DMS79 treated with DMSO at 0.1 percent for 48 hours (cell line): ENCODE measurements at places on chromosomes 13 and 19.

DNA sequence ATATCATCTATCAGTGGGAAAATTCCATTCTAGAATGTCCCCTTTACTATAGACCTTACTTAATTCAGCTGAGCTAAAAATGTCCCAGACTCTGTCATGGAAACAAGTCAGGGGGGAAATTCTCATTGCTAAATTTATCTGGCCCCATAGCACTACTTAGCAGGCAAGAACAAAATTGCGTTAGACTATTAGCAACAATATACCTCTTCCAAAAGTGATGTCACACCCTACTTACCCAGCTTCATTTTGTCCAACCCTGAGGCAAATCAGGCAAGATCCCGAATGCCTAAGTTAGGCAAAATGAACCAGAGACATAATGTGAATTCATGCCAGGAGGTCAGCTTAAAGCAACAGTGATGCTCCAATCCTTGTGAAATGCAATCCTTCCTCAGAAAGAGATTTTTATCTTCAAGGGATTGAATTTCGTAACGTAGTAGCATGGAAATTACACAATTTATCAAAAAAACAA, 93.7 kb downstream of the FRY start:
- DNase-seq = no peak

- DNase-seq = no peak
These were observed 21.6 kb upstream of the SIGLEC14 start for GRCh38 chr19:51668216-51668615.

GRCh38 chr19:42762789-42763188, 2.7 kb downstream of the PSG8 start:
- DNase-seq = no peak

- DNase-seq = no peak
These were observed 36.7 kb downstream of the DACH1 start for GRCh38 chr13:71830323-71830722.

DNA sequence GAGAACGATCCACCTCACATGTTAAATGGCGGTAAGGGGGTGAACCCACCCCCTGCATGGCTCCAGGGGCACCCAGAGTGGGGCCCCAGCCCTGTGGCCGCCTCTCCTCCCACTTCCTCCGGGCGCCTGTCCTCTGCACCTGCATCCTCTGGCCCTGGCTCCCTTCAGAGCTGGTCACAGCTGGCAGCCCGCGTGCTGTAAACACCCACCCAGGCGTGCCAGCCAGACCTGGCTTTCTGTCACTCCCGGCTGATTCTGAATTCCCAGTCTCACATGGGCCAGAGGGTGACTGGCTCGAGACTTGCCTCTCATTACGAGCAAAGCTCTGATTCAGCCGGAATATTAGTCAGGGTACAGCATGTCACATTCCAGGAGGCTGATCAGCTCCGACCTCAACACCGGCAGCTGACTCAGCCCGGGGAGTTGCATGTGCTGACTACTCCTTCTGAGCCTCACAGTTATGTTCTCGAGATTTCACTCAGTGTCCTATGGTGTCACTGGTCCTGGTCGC, 75.1 kb downstream of the GNG7 start:
- DNase-seq = peak; percentile 20

- no peak for DNase-seq
These were observed 333.9 kb downstream of the MYO16 start for GRCh38 chr13:108963276-108963810.

- DNase-seq = no peak
These were observed 10.1 kb downstream of the TINCR start for GRCh38 chr19:5557691-5558090.

GRCh38 chr13:111429064-111429558, 108.7 kb downstream of the TEX29 start:
- no peak for DNase-seq

- DNase-seq = no peak
These were observed 117.3 kb downstream of the DLEU7 start for GRCh38 chr13:50726164-50726563.

DNA sequence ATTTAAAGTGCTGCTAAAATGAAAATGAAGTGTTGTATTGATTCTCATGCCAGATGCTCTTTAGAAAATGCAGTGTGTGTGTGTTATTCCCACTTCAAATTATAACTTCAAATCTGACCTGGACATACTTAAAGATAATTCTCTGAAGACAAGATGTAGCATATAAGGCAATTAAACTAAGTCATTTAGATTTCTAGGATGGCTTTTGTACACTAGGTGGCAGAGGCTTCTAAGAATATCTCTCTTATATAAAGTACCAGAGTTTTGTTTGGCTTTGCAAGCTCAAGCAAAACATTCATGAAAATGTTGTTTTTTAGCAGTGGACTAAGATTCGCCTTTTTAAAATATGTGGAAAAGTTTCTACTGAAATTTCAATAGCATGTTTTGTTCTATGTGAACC, 407.2 kb downstream of the GPC5 start:
- DNase-seq = no peak

DNA sequence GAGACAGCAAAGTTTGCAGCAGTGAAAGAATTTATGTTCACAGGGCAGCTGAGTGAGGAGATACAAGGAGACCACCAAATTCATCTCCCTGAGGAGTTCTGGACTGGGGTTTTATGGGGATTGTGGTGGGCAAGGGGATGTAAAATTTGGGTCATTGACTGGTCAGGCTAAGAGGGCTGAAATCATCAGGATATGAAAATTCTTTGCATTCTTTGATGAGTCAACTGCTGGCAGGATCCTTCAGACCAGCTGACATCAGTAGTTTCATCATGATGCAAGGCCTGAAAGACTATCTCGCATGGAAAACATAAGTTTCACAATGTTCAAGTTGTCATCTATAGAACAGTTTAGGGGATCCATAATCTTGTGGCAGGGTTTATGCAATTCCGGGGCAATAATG, 869.5 kb upstream of the PCDH9 start:
- no peak for DNase-seq

- DNase-seq = no peak
These were observed 457.6 kb upstream of the GPC6 start for GRCh38 chr13:92769046-92769445.

DNA sequence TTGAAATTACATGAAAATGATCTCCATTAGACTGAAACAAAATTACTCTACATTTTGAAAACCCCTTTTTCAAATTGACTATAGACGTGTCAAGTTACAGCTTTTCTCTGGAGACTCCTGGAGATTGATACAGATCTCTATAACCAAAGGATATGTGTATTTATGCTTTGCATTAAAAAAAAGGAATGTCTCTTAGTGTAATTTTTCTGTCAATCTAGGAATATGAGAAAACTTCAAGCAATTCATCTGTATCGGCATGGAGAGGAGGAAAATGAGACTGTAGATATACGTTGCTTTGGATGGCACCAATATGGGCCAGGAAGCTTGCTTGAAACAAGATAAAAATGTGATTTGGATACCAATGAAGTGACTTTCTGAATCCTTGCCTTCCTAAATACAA, 286.6 kb downstream of the PCDH9 start:
- no peak for DNase-seq

- no peak for DNase-seq
These were observed 6.2 kb downstream of the PHLDB3 start for GRCh38 chr19:43498233-43498842.

DNA sequence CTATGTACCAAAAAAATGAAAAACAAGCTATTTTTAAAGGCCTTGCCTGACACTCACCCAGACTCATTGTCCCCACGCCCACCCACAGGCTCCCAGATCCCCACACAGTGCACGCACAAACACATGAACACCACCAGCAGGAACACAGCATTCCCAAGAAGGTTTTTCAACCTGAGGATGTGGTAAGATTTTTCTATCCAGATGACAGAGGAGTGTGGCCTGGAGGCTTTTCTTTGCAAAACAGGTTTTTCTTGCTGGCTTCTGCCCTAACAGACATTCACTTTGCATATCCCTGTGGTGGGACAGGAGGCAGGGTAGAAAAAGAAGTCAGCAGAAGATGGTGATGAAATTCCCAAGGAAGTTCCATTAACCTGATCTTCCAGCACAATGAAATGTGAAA, 97.8 kb downstream of the KLF12 start:
- DNase-seq = peak; percentile 3

GRCh38 chr13:107266657-107267056, 698.7 kb upstream of the ARGLU1 start:
- no peak for DNase-seq

GRCh38 chr19:39913682-39914333, 20.6 kb downstream of the FCGBP start:
- no peak for DNase-seq

GRCh38 chr13:30112602-30113435, 194.5 kb downstream of the KATNAL1 start:
- peak; percentile 85 for DNase-seq

- no peak for DNase-seq
These were observed 5.8 kb downstream of the SLC39A3 start for GRCh38 chr19:2733930-2734588.

DNA sequence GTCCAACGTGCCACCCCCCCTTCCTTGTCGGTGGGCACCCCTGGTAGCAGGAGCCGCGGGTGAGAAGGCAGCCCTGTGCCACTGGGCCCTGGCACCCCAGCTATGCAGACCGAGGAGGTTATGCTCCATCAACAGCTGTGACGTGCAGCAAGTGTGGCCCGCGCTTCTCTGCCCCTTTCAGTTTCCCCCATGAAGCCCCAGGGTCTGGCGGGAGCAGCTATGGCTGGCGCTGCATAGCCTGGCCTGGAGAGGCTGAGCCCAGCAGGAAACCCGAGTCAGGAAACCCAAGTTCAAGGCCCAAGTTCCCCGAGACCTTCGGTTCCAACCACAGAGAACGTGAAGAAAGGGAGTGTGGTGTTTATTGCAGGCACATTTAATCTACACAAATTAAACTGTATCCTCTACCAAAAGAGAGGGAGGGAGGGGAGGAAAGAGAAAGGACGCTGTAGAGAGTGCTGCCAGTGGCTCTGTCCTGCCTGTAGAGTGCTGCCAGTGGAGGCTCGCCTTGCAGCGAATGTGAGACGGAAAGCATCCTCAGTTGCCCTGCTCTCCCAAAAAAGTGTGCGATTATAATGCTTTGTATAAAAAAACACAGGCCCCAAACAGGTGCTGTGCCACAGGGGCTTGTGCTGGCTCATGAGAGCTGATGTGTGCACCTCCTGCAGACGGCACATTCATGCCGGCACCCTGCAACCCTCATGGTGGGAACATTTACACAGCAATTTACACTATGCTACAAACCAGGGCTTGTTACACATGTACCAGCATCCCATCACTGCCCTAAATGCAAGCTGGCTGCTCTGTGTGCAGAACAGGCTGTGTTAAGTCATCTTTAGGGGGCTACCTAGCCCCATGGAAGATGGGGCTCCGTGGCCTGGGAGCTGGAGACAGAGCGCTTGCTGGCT, 16.3 kb downstream of the POP4 start:
- DNase-seq = no peak

- no peak for DNase-seq
These were observed 7.0 kb downstream of the C2CD4C start for GRCh38 chr19:401866-402511.

GRCh38 chr13:27643334-27644132, 21.8 kb downstream of the POLR1D start:
- no peak for DNase-seq

GRCh38 chr19:979318-979741, 4.8 kb upstream of the WDR18 start:
- no peak for DNase-seq

DNA sequence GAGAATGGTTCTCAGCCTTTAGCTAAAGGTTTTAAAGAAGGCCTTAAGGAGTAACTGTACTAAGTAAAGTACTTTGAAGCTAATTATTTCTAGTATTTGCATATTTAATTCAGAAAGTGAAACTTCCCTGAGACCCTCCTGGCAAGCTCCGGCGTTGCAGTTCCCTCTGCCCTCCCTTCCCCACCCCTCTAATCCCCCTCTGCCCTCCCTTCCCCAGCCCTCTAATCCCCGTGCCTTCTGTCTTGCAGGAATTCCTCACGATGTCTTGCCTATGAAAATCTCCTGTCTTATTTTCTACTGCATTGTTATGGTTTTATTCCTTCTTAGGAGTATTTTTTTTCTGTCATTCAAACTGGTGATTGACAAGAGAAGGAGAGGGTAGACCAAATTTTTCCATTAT, 236.9 kb downstream of the COL4A1 start:
- no peak for DNase-seq

DNA sequence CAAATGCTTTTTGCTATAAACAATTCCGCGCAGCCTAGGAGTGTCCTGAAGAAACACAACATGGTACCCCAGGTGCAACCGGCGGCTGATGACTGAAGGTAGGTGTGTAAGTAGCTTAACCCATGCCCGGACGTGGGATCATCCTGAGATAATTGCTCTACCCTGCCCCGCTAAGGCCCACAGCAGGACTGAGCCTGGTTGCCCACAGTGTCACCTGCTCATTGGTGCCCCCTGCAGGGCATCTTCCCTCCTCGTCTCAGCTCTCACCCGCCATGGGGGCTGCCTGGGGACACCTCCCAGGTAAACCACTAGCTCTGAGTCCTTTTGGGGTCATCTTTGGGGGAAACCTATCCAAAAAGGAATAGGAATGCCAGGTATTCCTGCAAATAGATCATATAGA, 22.3 kb downstream of the TMEM161A start:
- DNase-seq = no peak

- DNase-seq = no peak
These were observed 30.5 kb downstream of the RANBP3 start for GRCh38 chr19:5947435-5947834.

- DNase-seq = peak; percentile 4
These were observed 1.3 kb downstream of the UBE2S start for GRCh38 chr19:55406091-55406825.

DNA sequence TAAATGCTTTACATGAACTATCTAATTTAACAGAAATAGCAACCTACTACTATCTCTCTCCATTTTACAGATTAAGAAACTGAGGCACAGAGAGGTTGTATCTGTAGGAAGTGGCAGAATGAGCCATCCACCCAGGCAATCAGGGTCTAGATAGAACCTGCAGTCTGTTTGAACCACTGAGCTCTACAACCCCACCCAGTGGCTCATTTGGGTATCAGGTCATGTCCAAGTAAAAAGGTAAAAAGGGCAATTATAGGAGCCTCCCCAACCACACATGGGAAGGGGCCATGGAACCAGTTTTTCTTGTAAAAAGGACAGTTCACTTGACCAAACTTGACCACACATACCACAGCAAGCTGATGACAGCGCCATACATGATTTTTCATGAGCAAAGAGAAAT, 92.9 kb upstream of the SGCG start:
- no peak for DNase-seq

DNA sequence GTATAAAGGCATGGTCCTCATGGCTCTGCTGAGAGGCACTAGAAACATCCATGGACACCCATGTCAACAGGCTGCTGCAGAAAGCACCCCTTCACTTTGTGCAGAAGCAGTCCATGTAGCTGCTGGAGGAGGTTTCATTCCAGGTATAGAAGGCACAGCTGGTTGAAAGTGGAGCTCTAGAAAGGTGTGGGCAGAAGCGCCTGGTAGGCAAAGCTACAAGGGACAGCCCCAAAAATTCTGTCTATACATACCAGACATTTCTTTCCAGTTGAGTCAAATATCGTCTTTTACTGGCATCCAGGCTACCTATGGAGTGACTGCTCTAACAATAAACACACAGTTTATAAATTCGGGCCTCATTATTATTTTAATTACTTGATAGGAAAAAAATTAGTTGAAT, 129.3 kb downstream of the ENOX1 start:
- no peak for DNase-seq
